Activated CD8-positive, alpha-beta memory T cell treated with anti-CD3 and anti-CD28 coated beads for 24 hours (primary cell): ENCODE measurements at places on chromosomes 7 and 10.
A peak's percentile ranks its signal among the peaks of the same experiment; 100 is the strongest.

DNA sequence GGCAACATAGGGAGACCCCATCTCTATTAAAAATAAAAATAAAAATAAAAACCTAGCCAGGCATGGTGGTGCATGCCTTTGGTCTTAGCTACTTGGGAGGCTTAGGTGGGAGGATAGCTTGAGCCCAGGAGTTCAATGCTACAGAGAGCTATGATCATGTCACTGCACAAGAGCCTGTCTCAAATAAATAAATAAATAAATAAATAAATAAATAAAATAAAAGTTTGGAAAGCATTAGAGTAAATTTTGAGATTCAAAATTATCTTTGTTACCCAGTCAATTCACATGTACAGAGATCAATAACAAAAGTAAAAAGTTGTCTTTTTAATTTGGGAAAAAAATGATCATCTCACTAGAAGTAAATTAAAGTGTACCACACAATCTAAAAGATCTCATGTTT lies 255.8 kb upstream of the MYO3A start:
- DNase-seq, result no peak

- DNase-seq, result no peak
Observed at GRCh38 chr10:74079028-74079935, 71.3 kb downstream of the AP3M1 start.

- DNase-seq, result no peak
Observed at GRCh38 chr7:148838905-148839304, 45.2 kb downstream of the EZH2 start.

GRCh38 chr10:47253651-47254375 lies 46.2 kb upstream of the GDF10 start:
- DNase-seq, result peak; percentile 53

DNA sequence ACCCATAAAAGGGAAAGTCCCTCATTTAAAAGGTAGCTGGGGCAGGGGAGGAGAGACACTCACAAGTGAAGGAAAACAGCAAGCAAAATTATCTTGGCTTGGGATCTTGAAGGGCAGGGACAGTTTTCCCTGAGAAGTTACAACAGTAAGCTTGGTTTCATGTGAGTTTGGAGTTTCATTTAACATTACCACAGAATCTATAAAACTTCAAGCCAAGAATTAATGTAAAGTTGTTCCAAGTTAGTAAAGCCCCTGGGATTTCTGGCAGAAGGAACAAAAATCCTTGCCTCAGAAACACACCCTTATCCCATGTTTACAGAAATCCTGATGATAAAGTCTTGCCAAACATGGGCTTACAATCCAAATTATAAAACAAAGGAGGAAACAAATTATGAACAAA lies 19.2 kb downstream of the CRPPA start:
- no peak for DNase-seq

GRCh38 chr10:97378933-97379921 lies 21.9 kb downstream of the RRP12 start:
- no peak for DNase-seq

GRCh38 chr10:4687397-4687796 lies 138.6 kb upstream of the AKR1E2 start:
- DNase-seq, result no peak
